HCT116 (cell line): ENCODE measurements at places on chromosomes 5 and 9.

- no peak for DNase-seq
Observed at GRCh38 chr9:114450833-114451706, 54.2 kb downstream of the WHRN start.

DNA sequence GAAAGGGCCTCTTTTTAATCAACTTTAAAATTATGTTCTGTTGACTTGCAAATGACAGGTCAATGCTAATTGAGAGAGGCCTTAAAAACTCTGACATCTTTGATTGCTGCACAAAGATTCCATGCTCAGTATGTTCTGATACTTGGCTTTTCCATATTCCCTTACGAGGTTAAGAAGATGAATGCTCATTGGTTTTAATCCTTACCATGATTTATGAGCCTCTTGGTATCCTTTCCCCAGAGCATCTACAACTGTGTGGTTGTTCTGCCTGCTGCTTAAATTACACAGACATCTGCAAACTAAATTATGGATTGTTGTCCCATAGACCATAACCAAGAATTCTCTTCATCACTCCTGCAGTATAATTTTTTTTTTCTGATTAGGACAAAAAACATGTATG, 352.6 kb downstream of the CDH12 start:
- no peak for DNase-seq

DNA sequence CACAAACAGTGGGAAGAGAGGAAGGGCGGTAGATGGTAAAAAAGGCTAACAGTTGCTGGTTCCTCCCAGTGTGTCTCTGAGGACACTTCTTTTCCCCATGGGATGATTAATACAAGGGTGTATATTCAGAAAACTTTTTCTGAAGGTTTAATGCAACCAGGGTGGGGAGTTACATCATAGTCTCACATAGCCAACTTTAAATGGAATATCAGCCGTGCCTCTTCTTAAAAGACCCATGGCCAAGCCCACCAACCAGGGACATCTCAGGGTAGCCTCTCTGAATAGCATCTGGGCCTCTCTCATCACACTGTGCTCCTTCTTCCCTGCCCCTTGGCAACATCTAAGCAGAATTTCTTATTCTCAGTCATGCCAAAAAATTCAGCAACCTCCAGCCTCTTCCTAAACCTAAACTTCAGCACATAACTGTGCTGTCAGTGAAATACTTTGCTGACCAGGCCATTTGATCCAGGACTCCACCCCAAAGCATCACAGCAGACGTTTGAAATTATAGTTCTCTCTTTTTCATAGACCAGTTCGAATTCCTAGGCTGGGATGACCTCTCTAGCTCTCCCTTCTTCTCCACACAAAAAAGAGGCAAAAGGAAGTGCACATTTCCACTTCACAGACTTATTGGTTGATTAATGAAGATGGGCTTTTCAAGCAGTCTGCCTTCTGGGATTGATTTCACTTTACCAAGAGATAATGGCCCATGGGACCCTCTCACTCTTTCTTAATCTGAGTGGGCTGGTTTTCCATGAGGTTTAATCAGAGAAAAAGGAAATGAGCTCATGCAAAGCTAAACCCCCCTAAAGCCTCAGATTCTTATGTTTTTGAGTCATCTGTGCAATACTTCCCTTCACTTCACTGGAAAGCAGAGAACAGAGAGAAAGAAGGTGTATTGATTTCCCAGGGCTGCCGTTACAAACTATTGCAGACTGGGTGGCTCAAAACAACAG, 85.1 kb upstream of the RAI14 start:
- no peak for DNase-seq

DNA sequence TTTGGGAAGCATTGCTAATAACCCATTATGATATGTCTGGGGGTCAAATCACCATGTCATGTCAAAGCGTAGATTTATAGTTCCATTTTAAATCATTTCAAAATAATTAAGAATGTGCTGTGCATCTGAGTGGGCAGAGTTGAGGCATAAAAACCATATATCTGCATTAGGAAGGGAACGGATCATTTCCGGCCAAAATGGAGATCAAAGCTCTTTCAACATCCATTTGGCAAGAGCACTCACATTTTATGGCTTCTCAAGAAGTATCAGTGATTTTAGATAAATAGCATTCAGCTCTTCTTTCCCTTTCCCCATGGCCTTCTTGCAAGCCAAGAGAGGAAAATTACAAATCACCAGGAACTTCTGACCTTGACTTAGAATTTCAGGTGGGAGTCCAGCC, 89.9 kb downstream of the HSPA4 start:
- no peak for DNase-seq

DNA sequence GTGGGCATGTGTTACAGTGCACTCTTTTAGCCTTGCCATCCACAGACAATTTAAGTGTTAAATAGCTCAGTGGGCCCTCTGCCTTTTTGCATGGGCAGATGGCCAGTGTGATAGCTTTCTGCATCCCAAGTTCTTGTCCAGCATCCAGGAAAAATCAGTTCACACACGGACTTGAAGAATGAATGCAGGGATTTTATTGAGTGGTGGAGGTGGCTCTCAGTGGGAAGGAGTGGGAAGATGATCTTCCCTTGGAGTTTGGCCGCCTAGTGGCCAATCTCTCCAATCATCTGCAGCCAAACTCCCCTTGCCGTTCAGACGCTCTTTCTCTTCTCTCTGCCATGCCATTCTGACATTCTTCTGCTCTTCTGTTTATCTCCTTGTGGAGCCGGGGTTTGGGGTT, 322.4 kb upstream of the GRAMD2B start:
- DNase-seq: peak; percentile 8

DNA sequence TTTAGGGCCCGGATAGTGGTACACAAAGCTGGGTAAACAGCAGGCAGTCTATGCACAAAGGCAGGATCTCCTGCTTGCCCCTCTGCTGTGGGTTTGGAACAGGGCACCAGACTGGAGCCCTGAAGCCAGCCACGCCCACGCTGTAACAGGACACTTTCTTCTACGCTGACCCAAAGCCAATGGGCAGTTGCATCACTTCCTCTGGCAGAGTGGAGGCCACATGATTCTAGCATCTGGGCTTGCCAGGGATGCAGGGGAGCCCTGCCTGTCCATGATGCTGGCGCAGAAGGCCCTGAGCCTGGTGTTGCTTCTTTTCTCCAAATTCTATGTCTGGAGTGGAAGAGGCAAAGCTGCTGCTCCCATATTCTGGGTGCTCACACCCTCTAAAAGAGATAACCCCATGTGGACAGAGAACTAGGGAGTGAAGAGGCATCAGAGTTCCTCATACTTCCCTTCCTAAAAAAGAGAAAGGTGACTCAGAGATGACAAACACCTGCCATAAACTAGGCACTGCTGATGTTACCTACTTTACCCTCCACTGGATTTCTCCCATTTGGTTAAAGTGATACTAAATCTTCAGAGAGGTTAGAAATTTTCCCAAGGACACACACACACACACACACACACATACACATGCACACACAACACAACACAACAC, 260.3 kb upstream of the KLF4 start:
- DNase-seq: peak; percentile 85

- DNase-seq: no peak
Observed at GRCh38 chr5:138867011-138867410, 8.1 kb downstream of the LRRTM2 start.

GRCh38 chr9:123865226-123866000, 64.5 kb downstream of the DENND1A start:
- DNase-seq: no peak

DNA sequence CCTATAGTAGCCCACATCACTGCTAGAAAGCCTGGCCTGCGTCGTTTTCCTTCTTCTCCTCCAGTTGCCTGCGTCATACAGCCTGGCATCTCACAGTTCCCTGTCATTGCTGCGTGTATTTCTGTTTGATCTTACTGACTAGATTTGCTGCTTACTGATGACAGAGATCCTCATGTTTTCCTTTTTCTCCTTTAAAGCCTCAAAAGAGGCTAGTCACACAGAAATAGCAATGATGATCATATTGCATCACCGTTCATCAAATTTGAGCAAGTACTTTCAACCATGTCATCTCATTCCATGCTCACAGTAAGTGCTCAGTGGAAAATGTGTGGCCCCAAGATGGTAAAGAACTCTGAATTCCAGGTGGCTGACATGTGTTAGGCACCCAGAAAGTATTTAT, 76.8 kb downstream of the MVB12B start:
- no peak for DNase-seq

GRCh38 chr5:91101600-91102379, 281.3 kb downstream of the ARRDC3 start:
- DNase-seq: peak; percentile 76

DNA sequence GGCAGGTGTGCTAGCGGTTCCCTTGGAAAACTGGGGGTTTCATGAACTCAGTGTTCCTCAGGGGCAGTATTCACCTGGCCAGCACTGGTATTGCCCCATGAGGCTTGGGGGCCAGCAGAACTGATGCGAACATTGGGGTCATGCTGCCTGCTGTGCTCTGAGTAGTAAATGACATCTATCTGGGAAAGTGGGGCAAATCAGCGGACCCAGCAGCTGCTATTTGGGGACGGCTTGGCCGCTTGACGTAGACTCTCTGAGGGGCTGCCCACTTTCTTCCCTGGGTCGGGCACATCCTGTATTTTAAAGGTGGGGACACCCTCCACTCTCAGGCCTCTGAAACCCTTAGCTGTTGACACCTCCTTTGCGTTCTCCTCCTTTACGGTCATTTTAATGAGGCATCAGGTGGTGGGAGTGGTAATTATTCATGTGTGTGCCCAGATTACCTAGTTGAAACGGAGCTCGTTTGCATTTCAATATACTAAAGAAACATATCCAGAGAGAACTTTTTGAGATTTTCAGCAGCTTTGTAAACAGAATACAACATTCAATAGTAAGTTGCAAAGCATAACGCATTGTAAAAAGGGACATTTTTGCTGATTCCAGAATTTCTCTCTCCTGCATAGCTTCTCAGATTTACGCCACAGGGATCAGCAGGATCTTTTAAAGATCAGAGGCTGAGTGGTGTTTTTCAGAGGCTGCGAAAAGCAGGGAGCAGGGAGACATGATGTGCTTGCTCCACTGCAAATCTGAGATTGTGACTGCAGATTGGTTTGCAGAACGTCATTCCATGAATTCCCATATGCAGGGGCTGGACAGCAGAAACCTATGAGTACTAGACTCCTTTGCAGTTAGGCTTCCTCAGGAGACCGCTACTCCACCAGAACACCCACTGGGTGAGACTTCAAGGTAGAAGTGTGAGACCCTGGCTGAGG, 56.8 kb upstream of the ZFR start:
- DNase-seq: no peak

- DNase-seq: no peak
Observed at GRCh38 chr5:2370626-2371418, 380.7 kb downstream of the IRX2 start.

DNA sequence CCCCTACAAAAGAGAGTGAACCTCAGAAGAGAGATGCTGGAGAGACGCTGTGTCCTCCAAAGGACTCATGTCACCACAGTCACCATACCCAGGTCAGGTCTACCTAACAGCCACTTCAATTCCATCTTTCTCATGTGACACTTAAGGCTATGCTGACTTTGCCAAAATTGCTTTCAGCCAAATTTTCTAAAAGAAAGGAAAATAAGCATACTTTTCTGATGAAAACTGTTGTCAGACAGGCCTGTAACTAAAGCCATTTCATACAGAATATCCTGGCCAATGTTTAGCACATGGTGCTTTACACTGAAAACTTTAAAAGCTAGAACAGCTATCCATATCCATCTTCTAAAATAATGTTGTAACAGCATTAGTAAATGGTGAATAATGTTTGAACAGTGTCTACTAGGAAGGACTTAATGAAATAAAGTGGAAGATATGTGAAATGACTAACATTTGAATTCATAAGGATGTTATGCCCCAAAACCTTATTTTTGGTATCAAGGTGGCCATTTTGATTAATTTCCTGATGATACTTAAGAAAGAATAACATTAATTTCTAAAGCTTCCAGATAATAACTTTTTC, 97.2 kb downstream of the NFIB start:
- no peak for DNase-seq

GRCh38 chr5:126521130-126521529, 73.9 kb downstream of the ALDH7A1 start:
- no peak for DNase-seq

DNA sequence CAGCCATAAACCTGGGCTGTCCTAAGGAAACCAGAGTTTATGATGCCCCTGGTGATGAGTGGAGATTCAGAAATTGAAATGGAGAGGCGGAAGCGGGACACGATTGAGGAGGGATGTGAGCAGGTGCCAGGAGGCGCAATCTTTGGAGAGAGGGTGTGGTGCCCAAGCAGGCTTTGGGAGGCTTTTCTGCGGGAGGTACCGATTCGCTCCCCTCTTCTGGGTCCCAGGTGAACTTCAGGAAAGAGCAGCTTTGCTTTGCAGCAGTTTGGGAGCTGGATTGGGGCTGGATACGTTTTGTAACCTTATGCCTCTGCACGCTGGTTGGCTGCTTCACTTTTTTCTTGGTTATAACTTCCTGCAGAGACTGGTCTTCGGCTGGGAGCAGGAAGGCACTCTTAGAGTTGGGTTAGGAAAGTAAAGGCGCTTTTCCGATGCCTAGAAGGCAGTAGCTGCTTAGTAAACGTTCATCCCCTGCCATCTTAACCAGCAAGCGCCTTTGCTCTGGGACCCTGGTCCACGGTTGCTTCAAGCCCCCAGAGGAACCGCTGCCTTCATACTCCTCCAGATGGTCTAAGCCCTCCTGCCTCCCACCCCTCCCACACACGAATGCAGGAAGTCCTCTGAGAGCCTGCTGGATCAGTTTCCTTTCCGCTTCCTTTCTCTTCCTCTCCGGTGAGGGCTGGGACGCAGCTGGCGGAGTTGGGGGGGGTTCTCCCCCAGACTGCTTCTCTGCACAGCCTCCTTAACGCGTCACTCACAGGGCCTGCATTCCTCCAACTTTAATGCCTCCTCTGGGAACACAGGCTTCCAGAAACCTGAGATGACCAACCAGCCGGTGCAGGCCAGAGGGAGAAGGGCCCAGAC, 15.2 kb upstream of the NEK6 start:
- no peak for DNase-seq

DNA sequence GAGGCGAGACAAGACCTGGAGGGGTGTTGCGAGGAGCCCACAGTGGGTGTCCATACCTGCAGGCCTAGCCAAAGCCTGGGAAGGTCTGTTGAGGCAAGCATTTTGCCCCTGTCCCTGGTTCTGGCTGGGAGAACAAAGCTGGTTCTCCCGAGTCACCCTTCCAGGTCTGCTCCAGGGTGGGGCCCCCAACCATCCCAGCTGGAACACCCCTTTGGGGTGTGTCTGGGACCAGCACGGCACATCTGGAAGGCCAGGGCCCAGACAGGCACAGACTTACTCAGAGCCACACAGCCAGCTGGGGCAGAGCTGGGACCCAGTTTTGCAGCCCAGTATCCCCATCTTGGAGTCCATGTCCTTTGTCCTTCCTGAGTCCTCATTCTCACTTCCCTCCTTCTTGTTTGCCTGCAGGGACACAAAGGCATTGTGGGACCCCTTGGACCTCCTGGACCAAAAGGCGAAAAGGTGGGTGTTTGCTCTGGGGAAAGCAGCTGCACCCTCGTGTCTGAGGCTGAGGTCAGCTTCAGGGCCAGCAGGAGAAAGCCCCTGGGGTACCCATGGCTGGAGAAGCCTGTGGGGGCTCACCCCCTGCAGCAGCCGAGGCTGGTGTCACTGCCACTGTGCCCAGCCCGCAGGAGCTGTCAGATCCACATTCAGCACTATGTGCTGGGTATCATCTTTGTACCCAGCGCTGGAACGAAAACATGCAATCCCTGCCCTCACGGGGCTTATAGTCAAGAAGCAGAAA, 38.4 kb upstream of the ORM1 start:
- DNase-seq: no peak

- no peak for DNase-seq
Observed at GRCh38 chr9:79973627-79974026, 401.9 kb downstream of the TLE4 start.
